ENCODE measurements at places on chromosomes 11 and 22.

GRCh38 chr11:69542314-69543168 lies 61.1 kb downstream of the LINC01488 start:
- H3K4me3 ChIP-seq, result no peak overlapping the region
- H3K27me3 ChIP-seq, result peaks cover 12% of the 10 kb centered on the region
- peaks cover 20% of the 10 kb centered on the region for H3K4me1 ChIP-seq
- H3K27ac ChIP-seq, result no peak overlapping the region

GRCh38 chr22:43183496-43184277 lies 3.2 kb downstream of the TTLL12 start:
- peak; percentile 84 for DNase-seq
- H3K4me1 ChIP-seq, result peaks cover 24% of the 10 kb centered on the region
- H3K36me3 ChIP-seq, result peaks cover 37% of the 10 kb centered on the region
- no peak overlapping the region for H3K4me3 ChIP-seq
- no peaks in the 10 kb centered on the region for H3K27me3 ChIP-seq

DNA sequence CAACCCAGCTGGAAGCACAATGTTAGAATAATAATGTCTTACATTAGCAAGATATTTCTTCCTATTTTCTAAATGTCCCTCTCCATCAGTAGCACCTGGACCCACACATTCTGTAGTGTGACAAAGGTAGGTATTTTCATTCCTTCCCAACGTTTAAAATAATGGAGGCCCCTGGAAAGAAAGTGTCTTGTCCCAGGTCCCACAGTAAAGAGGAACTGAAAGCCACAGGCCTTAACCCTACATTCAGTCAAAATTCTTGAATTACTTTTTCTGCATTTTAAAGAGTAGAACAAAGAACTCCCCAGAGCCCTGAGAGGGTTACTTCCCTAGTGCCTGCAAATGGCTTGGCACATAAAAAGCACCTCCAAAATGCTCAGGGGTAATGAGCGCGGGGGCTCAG lies 26.3 kb downstream of the OPCML start:
- no peak for DNase-seq
- no peak overlapping the region for H3K27ac ChIP-seq
- no peak overlapping the region for H3K4me3 ChIP-seq
- no peaks in the 10 kb centered on the region for H3K36me3 ChIP-seq
- no peaks in the 10 kb centered on the region for H3K27me3 ChIP-seq
- no peaks in the 10 kb centered on the region for H3K4me1 ChIP-seq

- H3K27me3 ChIP-seq, result no peaks in the 10 kb centered on the region
- H3K36me3 ChIP-seq, result no peaks in the 10 kb centered on the region
- H3K27ac ChIP-seq, result no peak overlapping the region
- no peak overlapping the region for H3K4me3 ChIP-seq
Measured at GRCh38 chr11:74673693-74674360, 57.4 kb downstream of the CHRDL2 start.

DNA sequence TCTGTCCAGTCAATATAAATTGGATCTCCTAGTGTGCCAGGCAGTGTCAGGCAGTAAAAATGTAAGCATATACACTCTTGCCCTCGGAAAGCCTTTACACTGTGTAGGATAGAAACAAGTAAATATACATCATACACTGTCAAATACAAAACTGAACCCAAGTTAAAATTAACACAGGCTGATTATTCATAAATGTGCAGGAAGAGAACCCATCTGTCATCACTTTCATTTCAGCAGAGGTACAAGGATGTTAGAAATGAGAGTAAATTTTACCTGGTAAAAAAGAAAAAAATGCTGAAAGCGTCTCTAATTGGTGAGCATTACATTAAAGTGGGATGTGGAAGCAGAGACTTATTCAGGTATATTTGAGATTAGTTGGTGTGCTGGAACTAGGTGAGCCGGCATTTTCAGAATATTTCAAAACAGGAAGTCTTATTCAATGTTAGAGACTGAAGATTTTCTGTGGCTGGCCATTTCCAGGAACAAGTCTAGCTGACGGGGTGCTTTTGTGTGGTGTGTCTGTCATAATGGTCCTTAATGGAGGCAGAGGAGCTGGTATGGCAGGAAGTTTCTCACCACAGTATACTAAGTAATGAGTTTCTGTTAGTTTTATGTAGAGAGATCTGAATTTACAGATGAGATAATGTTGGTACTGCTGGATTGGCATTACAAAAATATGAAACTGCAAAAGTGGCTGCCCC lies 192.6 kb downstream of the CASP12 start:
- H3K4me3 ChIP-seq, result no peak overlapping the region
- DNase-seq, result peak; percentile 39
- H3K27me3 ChIP-seq, result no peaks in the 10 kb centered on the region
- no peak overlapping the region for H3K27ac ChIP-seq

DNA sequence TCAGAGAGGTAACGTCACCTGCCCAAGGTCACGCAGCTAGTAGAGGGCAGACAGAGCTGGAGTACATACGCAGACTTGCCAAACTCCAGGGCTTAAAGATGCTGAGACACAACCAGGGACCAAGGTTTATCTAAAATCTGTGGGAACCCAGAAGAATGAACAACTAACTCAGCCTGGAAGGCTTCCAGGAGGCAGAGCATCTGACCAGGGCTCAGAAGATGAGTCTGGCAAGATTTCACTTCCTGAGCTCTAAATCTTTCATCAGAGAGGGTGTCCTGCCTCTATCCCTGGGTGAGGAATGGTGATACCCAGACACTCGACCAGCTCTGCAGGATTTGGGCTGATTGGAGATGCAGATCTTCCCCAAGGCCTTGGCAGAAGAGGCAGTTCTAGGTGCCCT lies 9.1 kb downstream of the GAL3ST1 start:
- DNase-seq, result no peak
- peaks cover 3% of the 10 kb centered on the region for H3K36me3 ChIP-seq
- no peak overlapping the region for H3K27ac ChIP-seq
- no peak overlapping the region for H3K4me3 ChIP-seq
- peaks cover 38% of the 10 kb centered on the region for H3K4me1 ChIP-seq

- H3K27me3 ChIP-seq, result no peaks in the 10 kb centered on the region
- DNase-seq, result no peak
- peaks cover 3% of the 10 kb centered on the region for H3K4me1 ChIP-seq
- H3K27ac ChIP-seq, result no peak overlapping the region
- H3K4me3 ChIP-seq, result no peak overlapping the region
- no peaks in the 10 kb centered on the region for H3K36me3 ChIP-seq
Measured at GRCh38 chr22:26687439-26687838, 30.1 kb downstream of the MIAT start.

DNA sequence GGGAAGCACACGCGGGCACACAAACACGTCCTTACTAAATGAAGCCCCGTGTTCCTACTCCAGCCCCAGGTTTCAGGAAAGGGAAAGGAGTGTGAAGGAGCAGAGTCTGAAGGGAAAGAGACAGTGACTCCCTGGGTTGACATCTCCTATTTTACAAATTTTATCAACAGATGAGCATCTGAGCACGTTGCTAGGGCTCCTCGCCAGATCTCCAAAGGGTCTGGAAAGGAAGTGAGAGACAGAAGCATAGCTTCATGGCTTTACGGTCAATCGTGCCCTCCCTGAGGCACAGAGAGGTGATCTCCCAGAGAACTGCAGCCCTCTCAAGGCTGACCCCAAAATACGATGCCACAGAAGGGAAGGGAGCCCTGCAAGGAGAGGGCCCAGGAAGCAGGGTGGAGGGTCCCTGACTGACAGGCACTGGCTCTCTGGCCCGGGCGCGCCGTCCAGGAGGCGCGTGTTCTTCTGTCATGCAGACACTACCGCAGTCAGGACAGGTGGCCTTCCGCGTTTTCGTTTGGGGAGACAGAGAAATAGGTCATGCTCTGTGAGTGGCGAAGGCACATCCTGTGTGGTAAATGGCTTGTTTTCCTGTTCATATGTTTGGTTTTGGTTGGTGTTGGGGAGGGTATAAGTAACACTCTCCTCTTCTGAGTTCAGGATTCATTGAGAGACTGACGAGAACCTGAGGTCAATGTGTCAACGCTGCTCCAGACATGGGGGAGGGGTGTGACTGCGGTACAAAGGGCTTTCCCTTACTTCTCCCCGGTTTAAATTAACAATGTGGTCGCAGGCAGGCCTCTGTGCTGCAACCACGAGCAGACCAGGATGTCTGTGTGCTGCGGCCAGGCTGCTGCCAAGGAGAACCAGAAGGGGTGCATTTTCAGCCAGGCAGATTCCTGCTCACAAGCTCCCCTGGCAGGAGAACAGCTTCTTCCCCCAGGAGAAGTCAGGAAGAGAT lies 813.3 kb downstream of the OPCML start:
- H3K27me3 ChIP-seq, result no peaks in the 10 kb centered on the region
- no peak overlapping the region for H3K4me3 ChIP-seq
- DNase-seq, result peak; percentile 8
- H3K36me3 ChIP-seq, result no peaks in the 10 kb centered on the region
- no peaks in the 10 kb centered on the region for H3K4me1 ChIP-seq

DNA sequence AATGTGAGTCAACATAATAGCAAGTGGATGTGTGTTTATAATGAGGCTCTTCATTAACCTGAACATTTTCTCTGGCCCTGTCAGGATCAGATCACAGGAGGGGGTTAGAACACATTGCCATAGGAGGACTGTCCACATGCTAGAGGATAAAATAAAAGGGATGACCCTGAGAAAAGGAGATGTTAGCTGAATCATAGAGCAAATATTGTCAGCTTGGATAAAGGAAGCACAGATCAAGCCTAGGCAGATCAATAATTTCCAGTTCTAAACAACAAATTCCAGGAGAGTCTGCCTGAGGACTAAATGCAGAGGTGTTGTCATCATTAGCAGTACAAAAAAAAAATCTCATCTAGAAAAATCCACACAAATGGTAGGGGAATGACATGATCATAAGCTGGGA lies 337.9 kb downstream of the LRRC4C start:
- no peak overlapping the region for H3K4me3 ChIP-seq
- H3K27ac ChIP-seq, result no peak overlapping the region
- H3K27me3 ChIP-seq, result no peaks in the 10 kb centered on the region

GRCh38 chr22:46483353-46483752 lies 54.1 kb downstream of the CELSR1 start:
- no peaks in the 10 kb centered on the region for H3K36me3 ChIP-seq
- H3K27ac ChIP-seq, result peak overlapping the region; percentile 93
- DNase-seq, result no peak

- H3K4me3 ChIP-seq, result no peak overlapping the region
- H3K27me3 ChIP-seq, result no peaks in the 10 kb centered on the region
- H3K27ac ChIP-seq, result no peak overlapping the region
- H3K4me1 ChIP-seq, result peaks cover 30% of the 10 kb centered on the region
Measured at GRCh38 chr11:19599681-19600080, 113.0 kb upstream of the NAV2 start.

- no peaks in the 10 kb centered on the region for H3K36me3 ChIP-seq
- H3K4me1 ChIP-seq, result peaks cover 5% of the 10 kb centered on the region
- DNase-seq, result no peak
Measured at GRCh38 chr22:44406341-44407170, 91.5 kb downstream of the RTL6 start.

- no peak overlapping the region for H3K4me3 ChIP-seq
- H3K27me3 ChIP-seq, result no peaks in the 10 kb centered on the region
- DNase-seq, result peak; percentile 66
- H3K36me3 ChIP-seq, result peaks cover 43% of the 10 kb centered on the region
Measured at GRCh38 chr11:64894070-64894811, 15.8 kb upstream of the EHD1 start.

GRCh38 chr22:36725366-36726006 lies 21.9 kb upstream of the CACNG2 start:
- H3K36me3 ChIP-seq, result no peaks in the 10 kb centered on the region
- H3K27me3 ChIP-seq, result peaks cover 39% of the 10 kb centered on the region
- H3K27ac ChIP-seq, result no peak overlapping the region
- H3K4me3 ChIP-seq, result no peak overlapping the region
- DNase-seq, result no peak

GRCh38 chr11:113977701-113978100 lies 2.8 kb downstream of the HTR3A start:
- no peak overlapping the region for H3K27ac ChIP-seq
- H3K36me3 ChIP-seq, result no peaks in the 10 kb centered on the region
- no peak overlapping the region for H3K4me3 ChIP-seq
- H3K4me1 ChIP-seq, result peaks cover 6% of the 10 kb centered on the region
- peaks cover 68% of the 10 kb centered on the region for H3K27me3 ChIP-seq
- no peak for DNase-seq

DNA sequence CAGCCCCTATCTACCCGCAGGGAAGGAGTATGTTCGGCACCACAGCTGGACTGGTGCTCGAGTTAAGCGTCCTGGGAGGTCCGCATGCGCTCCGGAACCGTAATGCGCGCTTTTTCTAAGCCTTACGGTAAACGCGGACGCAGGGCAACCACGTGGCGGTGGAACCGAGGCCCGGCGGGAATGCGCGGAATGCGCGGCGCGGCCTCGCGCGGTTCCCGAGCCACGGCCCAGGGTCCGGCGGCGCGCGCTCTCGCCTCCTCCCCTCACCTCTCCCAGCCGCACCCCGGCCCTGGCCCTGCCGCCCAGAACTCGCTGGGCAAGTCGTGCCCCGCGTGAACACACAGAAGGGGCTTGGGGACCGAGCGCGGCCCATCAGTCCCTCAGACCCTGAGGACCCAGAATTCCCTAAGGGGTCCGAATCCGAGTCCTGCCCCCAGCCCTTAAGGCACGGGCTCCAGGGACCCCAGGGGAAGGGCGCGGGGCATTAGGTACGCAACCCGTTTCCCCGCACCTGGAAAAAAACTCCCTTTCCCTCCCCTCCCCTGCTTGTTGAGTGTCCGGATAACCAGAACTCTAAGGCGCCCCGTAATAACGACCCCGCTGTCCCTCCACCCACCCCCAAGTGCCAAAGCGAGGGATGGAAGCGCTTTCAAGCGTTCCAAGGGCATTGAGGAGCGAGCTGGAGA lies 4.3 kb upstream of the CCND1 start:
- no peaks in the 10 kb centered on the region for H3K27me3 ChIP-seq
- H3K4me1 ChIP-seq, result peaks cover 31% of the 10 kb centered on the region
- peak; percentile 88 for DNase-seq

DNA sequence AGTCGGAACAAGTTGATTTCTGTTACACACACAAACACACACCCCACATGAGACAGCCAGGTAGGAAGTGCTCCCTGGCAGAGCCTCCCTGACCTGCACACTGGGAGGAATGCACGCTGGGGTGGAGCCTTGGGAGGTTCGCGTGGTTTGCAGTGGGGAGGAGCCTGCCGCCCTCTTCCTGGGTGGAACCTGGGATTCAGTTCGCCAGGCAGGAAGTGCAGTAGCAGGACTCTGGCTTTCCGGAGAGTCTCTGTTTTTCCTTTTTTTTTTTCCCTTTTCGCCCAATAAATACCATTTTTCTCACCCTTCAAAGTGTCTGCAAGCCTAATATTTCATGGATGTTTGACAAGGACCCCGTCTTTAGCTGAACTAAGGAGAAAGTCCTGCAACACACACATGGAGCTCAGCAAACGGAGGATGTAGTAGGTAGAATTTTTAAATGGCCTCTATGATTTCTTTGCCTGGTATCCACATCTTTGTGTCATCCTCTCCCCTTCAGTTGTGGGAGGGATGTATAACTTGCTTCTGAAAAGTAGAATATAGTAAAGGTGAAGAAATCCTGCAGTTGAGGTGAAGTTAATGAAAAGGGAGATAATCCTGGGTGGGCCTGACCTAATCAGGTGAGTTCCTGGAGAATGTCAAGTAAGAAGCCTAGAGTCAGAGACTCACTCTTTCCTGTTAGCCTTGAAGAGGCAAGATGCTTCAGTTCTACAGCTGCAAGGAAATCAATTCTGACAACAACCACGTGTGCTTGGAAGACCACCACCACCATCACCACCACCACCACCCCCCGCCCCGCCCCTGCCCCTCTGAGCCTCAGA lies 72.9 kb downstream of the PIWIL4 start:
- DNase-seq, result no peak
- H3K4me1 ChIP-seq, result no peaks in the 10 kb centered on the region
- no peak overlapping the region for H3K27ac ChIP-seq
- no peak overlapping the region for H3K4me3 ChIP-seq
- H3K36me3 ChIP-seq, result no peaks in the 10 kb centered on the region

- DNase-seq, result no peak
- H3K27me3 ChIP-seq, result no peaks in the 10 kb centered on the region
- H3K36me3 ChIP-seq, result no peaks in the 10 kb centered on the region
- no peak overlapping the region for H3K27ac ChIP-seq
- H3K4me1 ChIP-seq, result no peaks in the 10 kb centered on the region
Measured at GRCh38 chr11:23013509-23013908, 153.2 kb upstream of the CCDC179 start.

GRCh38 chr11:73267906-73268540 lies 4.1 kb upstream of the P2RY6 start:
- no peak overlapping the region for H3K27ac ChIP-seq
